ENCODE measurements at places on chromosomes 1 and 21. TPM values are rescaled to one million over a fixed set of nuclear protein-coding genes. Genes with fewer than 3 reads are reported as not detected.

The PDIK1L gene
- 10.1 TPM for total RNA-seq

The EPHA10 gene
- total RNA-seq, result not detected

The UQCRHL gene
- total RNA-seq, result 1.9 TPM

The RNU1-2 gene
- total RNA-seq, result 2,882 TPM

The SPTA1 gene
- 1.2 TPM for total RNA-seq

The C8A gene
- total RNA-seq, result not detected

The OR2T3 gene
- not detected for total RNA-seq

The GABPA gene
- total RNA-seq, result 35.3 TPM

The POTED gene
- total RNA-seq, result not detected
